Activated CD8-positive, alpha-beta memory T cell treated with anti-CD3 and anti-CD28 coated beads, Interleukin-2, amount 10 ng/mL, durations not matched to agents 7 days and 5 days (primary cell): ENCODE measurements at places on chromosomes 7 and 10.

- no peak for DNase-seq
Measured at GRCh38 chr7:57203161-57203791, 71.0 kb upstream of the ZNF479 start.

- no peak for DNase-seq
Measured at GRCh38 chr10:992467-992866, 4.2 kb downstream of the GTPBP4 start.

- no peak for DNase-seq
Measured at GRCh38 chr7:132205509-132205908, 370.8 kb downstream of the PLXNA4 start.

DNA sequence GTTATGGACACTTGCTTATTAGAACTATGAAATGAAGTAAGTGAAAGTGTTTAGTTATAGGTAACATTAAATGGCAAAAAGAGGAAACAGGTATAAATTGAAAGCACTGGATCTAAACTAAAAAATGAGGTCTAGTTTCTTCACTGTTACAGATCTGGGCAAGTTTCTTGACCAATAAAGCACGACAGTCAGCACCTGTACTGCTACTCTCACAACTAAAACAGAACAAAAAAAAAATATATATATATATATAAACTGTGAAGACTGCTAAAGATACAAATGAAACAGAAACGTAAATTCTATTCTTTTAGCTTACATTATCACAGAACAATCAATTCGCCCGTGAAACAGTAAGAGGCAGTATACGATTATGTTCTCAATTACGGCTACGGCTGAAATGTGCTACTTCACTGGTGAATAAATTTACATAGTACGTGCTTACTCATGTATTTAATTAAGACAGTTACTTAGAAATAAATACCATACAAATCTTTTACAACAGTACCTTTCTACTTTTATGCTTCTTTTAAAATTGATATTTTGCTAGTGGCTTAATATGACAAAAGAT, 4.2 kb downstream of the AHR start:
- DNase-seq, result no peak
